ENCODE measurements at places on chromosomes 5 and 9.
A peak's percentile ranks its signal among the peaks of the same experiment; 100 is the strongest.

GRCh38 chr5:57900381-57900944 is 417.9 kb upstream of the ACTBL2 start:
- no peak for DNase-seq

DNA sequence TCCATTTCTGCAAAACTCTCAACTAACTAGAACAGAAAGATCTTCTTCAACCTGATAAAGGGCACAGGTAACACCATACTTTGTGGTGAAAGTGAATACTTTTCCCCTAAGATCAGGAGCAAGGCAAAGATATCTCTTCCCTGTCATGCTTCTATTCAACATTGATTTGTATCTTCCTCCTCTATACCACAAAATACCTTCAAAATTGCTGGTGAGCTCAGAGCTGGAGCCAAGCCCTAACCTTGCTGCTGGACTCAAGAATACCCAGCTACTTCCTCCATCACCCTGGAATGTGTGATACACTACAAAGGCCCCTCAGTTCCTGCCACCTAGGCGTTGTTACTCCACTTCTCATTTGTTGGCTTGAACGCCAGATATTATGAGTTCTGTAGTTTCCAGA is 499.0 kb downstream of the ACTL7B start:
- no peak for DNase-seq

GRCh38 chr9:129312251-129313122 is 134.4 kb upstream of the IER5L start:
- no peak for DNase-seq

DNA sequence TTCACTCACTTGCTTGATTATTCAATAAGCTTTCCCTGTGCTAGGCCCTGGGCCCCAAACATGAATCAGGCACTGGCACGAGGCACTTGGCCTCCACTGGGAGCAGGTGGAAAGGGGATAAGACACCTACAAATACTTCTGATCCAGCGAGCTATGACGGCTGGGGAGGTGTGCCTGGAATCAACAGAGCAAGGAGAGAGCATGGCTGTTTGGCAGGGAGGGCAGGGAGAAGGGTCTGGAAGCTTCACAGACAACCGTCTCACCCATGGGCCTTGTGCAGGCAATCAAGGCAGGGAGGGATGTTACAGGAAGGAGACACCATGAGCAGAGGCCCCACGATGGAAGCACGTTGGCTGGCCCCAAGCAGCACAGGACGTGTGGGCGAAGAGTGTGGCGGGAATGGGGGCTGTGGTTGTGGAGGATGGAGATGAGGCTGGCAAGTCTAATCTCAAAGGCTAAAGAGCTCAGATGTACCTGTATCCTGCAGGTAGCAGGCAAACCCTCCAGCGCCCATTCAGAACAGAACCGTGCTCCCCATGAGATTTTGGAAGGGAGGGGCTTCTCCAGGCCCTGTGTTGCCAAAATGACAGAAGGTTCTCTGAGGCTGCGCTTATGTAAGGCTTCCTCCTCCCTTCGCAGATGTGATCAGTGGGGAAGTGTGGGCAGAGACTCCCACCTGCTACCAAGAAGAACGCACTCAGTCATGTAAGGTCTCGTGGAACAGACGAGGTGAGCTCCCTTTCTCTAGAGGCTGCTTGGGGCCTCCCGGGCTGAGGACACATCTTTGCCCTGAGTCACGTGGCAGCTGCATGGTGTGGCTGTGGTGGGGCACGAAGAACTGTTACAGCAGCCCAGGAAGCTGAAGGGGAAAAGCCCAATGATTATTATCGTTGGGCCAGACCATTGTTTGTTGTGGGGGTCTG is 189.7 kb downstream of the DAB2IP start:
- no peak for DNase-seq

- DNase-seq = no peak
Observed at GRCh38 chr9:134208310-134208841, 44.0 kb upstream of the RNU6ATAC start.

- no peak for DNase-seq
Observed at GRCh38 chr5:15203376-15203775, 296.6 kb upstream of the FBXL7 start.

GRCh38 chr9:27929841-27930240 is 356.6 kb upstream of the C9orf72 start:
- DNase-seq = no peak

DNA sequence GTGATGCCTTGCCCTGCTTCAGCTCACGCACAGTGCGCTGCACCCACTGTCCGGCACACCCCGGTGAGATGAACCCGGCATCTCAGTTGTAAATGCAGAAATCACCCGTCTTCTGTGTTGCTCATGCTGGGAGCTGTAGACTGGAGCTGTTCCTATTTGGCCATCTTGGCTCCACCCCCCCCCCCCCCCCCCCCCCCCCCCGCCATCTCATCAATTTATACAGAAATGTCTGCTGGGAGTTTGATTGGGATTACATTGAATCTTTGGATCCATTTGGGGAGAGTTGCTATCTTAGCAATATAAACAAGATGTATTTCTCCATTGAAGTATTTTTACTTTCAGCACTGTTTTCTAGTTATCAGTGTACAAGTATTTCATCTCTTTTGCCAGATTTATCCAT is 55.2 kb downstream of the RIC1 start:
- DNase-seq = no peak

DNA sequence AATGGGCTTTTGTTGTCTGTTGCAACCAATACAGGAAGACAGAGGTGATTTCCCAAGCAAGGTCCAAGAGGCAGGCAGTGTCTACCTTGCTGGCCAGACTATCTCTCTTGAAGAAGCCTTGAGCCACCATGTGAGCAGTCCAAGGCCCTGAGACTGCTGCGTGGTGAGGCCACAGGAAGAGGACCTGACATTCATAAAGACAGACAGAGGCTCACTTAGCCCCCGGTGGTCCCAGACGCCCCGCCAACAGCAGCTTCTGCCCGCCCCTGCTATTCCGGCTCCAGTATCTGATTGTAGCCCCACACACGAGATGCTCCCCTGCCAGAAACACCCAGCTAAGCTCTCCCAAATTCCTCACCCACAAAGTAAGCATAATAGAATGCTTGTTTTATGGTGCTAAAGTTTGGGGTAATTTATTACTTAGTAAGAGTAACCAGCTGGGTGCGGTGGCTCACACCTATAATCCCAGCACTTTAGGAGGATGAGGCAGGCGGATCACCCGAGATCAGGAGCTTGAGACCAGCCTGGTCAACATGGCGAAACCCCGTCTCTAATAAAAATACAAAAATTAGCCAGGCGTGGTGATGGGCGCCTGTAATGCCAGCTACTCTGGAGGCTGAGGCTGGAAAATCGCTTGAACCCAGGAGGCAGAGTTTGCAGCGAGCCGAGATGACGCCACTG is 22.8 kb upstream of the FUBP3 start:
- DNase-seq = no peak

DNA sequence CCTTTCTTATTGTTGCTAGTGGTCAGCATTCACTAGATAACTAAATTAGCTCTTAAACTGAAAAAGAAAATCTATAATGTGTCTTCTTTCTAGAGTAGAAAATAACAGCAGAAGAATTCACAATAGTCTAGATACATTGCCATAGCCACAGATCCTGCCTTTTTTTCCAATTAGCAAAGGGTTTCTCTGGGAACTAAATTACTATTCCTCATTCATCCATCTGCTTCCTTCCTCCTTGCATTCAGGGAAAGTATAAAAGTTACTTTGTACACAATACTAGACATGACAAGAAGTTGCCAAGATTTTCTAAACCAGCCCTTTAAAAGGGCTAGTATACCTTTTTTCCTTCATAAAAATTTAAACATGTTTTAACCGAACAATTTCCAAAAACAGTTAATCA is 21.2 kb upstream of the WDR41 start:
- no peak for DNase-seq

DNA sequence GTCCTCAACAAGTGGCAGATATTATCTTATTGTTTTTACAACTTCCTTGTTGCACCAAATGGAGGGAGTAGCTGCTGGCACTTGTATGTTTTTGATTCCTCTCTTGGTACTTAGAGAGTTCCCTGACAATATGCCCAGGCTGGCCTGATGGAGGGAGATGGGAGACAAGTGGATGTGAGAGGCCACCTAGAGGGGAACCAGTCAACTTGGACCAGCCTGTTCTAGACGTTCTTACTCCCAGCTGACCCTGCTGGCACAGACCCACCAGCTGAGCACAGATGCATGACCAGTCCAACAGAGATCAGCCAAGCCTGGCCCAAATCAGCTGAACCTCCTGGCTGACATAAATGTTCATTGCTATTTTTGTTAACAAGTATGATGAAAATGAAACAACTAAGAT is 60.9 kb upstream of the GDNF start:
- no peak for DNase-seq

- DNase-seq = no peak
Observed at GRCh38 chr9:80968611-80969010, 720.7 kb downstream of the TLE1 start.

DNA sequence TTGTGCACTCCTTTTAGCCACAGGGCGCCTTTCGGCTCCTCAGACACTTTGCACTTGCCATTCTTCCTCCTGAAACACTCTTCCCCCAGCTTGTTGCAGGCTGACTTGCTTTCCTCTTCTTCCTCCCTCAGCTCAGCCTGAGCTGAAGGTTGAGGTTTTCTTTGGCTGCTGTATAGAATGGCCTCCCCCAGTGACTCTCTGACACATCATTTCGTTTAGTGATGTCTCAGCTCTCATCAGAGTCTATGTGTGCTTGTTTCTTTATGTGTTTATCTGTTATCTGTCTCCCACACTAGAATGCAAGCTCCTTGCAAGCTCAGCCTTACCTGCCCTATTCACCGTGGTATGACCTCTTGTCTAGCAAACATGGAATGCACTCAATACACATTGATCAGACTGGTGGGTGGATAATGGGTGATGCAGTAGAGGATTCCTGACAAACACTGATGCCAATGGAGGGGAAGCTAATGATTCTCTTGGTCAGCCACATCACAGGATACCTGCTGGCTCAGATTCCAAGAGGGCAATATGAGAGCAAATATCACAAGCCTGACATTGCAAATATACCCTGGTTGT is 112.9 kb upstream of the STC2 start:
- no peak for DNase-seq

GRCh38 chr5:96794757-96795156 is 13.0 kb downstream of the ERAP1 start:
- no peak for DNase-seq

- DNase-seq = no peak
Observed at GRCh38 chr9:94772144-94772543, 45.6 kb downstream of the AOPEP start.

- peak; percentile 52 for DNase-seq
Observed at GRCh38 chr9:96450613-96451528, 902 bp downstream of the HABP4 start.

- no peak for DNase-seq
Observed at GRCh38 chr5:162243651-162244050, 176.1 kb downstream of the GABRG2 start.

- DNase-seq = no peak
Observed at GRCh38 chr9:113638490-113638889, 175.0 kb downstream of the RGS3 start.

- DNase-seq = no peak
Observed at GRCh38 chr5:180428598-180428997, 65.6 kb upstream of the CNOT6 start.

GRCh38 chr5:81545911-81546310 is 152.0 kb upstream of the ACOT12 start:
- DNase-seq = no peak

DNA sequence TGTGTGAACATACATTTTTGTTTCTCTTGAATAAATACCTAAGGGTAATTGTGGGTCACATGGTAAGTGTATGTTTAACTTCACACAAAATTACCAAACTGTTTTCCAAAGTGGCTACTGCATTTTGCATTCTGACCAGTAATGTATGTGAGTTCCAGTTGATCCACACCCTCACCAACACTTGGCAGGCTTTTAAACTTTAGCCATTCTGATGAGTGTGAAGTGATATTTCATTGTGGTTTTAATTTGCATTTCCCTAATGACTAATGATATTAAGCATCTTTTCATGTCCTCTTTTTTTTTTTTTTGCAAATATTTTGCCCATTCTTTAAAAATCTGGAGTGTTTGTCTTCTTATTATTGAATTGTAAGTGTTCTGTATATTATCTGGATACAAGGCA is 53.5 kb upstream of the MAST4 start:
- no peak for DNase-seq

GRCh38 chr5:17373814-17374556 is 124.0 kb upstream of the TAF11L2 start:
- no peak for DNase-seq

DNA sequence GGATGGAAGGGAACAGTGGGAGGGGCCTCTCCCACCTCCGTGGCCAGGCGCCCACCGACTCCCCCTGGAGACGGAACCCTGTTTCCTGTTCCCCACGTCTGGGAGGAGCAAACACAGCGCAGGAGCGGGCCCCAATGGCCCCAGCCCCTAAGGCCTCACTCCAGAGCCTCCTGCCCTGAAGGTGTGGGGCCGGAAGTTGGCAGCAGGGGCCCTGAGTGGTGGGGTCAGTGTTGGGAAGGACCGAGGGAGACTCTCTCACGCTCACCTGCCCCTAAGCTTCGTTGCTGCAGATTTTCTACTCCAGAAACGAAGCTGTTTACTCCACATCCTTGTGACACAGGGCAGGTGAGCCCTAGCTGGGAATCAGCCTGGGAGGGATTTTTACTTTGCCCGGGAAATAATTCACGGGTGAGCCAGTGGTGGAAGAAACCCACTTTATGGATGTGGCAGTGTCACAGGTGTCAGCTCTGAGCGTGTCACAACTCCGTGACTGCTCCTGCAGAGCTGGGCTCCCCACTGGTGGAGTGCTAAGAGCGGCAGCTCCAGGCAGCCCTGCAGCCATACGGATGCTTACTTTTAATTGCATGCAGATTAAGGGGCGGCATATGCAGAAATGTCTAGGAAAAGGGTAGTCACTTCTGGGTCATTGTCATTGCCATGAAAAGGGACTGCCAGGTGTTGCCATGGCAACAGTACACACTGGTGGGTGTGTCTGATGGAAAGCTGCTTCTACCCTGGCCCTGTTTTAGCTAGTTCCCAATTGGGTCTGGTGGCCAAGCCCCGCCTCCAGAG is 77.5 kb upstream of the OLFM1 start:
- no peak for DNase-seq

- DNase-seq = no peak
Observed at GRCh38 chr5:78523314-78524193, 125.0 kb downstream of the LHFPL2 start.

- DNase-seq = no peak
Observed at GRCh38 chr9:95225076-95225725, 92.3 kb downstream of the FANCC start.

- no peak for DNase-seq
Observed at GRCh38 chr5:133284306-133284705, 232.5 kb downstream of the HSPA4 start.

DNA sequence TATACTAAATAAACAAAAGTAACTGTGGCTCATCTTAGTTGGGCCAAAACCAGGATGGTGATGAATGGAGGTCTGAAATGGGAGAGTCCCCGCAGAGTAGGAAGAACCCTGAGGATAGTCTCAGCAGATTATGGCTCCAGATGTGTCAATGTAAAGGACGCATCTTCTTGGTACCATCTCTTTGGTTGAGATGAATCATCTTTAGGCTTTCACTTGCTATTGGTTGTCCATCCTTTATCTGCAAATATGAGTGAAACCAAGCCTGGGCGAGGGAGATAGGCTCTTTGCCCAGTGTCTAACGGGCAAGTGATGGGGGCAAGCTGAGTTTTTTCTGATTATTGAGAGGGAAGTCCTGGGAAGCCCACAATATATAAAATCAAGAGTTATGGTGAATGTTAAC is 19.4 kb upstream of the LCP2 start:
- no peak for DNase-seq
